NCI-H774 (cell line): ENCODE measurements at places on chromosomes 5 and 9.

DNA sequence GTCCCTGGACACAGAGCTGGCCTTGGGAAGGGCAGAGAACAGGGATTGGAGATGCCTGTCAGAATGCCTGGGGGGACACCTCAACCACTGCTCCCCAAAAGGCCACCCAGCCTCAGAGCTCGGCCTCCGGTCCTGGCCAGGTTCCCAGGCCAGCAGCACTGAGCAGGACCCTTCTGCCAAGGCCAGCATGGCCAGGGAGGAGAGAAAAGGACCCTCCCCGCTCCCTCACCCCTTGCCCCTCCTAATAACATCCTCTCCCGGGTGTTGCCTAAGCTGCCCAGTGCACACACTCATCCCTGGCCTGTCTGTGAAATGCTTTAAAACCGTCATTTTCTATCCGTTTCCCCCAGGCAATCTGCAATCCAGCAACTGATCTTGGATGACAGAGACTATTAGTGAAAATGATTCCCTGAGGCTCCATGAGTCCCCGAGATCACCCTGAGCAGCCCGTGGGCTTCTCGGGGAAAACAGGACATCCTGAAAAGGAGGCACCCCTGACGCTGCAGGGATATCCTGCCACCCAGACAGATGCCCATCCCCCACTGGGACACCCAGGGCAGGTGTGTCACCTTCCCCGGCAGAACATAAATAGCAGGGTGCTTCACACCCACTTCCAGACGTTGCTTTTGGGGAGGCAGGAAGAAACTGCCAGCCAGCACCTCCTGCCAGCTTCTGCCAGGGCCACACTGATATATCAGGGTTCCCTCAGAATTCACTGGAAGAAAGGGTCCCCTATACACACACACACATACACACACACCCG lies 75.3 kb downstream of the ADAMTS2 start:
- DNase-seq = no peak

GRCh38 chr9:98770717-98771116 lies 25.6 kb downstream of the ANKS6 start:
- no peak for DNase-seq

- no peak for DNase-seq
Observed at GRCh38 chr9:126819482-126819881, 14.6 kb downstream of the ZBTB43 start.

GRCh38 chr9:103942200-103942599 lies 151.9 kb upstream of the SMC2 start:
- no peak for DNase-seq

DNA sequence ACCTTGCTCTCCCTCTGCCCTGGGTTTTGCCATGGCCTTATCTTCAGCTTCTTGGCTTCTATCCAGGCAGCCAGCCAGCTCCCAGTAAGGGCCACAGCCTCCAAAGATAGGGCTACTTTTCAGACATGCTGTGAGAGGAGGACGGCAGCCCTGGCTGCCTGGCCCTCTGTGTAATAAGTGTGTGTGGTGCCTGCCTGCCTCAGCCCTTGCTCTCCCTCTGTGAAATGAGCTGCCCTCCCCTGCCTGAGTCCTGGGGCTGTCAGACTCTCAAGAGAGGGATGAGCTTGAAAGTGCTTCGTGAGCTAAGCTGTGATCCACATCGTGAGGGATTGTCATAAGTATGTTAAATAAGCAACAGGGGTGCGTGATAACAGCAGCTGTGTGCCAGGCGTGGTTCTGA lies 8.1 kb downstream of the NDST1 start:
- no peak for DNase-seq

DNA sequence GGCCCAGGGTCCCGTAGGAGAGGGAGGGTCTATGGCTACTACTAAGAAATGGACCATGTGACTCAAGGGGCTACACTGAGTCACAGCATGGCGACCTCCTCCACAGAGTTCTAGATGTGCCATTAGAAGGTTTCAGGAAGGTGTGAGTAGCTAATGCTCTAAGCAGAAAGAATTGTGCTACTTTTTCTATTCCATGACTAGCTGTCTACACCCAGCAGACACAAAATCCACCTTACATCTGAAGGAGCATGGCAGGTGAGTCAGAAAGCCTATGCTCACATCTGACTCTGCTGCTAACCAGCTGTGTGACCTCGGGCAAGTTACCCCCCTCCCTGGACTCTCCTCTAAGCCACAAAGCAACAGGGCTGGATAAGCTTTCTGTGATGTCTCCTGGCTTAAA lies 14.4 kb upstream of the MEIKIN start:
- no peak for DNase-seq

DNA sequence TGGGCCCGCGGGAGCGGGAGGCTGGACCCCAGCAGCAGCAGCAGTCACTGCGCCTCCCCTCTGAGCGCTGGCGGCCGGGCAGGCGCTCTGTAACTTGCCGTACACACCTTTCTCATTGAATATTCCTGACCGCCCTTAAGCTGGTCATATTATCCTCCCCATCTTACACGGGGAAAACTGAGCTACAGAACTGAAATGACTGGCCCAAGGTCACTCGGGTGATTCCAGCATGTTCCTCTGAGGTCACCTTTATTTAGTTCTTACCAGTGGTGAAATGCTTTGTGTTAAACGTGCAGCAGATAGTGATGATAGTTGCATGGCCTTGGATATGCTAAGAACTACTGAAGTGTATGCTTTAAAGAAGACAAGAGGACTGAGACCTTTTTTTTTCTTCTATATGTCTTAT lies 607 bp downstream of the UQCRQ start:
- DNase-seq = no peak

- peak; percentile 48 for DNase-seq
Observed at GRCh38 chr5:93580063-93580926, 724 bp downstream of the NR2F1-AS1 start.

DNA sequence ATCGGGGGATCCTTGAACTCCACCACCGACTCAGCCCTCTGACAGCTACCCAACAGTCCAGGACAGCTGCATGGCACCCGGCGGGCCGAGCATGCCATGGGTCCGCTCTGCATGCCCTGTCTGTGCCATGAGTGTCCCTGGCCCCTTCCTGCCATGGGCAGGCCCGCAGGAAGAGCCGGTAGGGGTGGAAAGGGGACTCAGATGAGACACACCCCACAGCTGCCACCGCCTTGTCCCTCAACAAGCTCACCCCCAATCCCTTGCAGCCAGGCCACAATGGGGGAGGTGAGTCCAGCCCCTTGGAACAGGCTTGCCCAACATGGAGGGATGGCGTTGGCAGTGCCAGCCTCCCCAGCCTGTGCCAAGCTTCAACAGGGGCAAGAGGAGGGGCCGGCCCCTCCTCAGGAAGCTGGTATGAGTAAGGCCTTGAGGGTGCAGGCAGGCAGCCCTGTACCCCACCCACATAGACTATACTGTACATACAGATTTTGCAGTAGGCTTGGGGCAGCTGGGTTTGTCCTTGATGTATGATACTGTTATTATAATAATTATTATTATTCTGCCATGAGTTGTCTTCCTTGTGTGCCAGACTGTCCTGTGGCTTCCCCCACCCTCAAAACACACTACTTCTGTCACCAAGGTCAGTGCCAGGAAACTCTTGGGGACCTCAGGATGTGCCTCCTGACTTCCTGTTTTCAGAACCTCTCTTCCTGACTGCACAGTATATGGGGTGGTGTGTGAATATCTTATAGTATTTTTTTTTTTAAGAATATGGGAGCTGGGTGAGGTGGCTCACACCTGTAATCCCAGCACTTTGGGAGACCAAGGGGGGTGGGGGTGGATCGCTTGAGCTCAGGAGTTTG lies 12.0 kb upstream of the SLC34A1 start:
- DNase-seq = no peak

DNA sequence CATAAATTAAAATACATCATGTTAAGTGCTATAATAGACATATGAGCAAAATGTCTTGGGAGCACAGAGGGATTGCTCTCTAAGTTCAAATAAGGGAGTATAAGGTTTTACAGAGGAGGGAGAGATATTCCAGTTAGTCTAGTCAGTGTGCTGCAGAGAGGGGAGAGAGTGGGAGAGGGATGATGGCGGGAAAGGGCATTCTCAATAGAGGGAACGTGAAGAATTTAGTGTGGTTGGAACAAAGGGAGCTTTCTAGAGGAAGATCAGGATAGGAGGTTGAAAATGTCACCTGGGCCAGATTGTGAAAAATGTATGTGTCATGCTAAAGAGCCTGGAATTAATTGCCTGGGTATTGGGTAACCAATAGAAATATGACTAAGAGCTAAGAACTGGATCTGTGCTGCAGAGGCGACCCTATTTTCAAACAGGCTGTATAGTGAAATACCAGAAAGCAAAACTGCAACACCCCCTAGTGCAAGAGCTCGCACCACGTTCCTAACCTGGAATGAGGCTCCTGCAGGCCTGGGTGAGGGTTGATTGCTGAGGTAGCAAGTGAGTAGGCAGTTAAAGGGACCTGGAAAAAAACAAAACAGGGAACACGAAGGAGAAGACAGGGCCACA lies 791.8 kb upstream of the C9orf72 start:
- no peak for DNase-seq

DNA sequence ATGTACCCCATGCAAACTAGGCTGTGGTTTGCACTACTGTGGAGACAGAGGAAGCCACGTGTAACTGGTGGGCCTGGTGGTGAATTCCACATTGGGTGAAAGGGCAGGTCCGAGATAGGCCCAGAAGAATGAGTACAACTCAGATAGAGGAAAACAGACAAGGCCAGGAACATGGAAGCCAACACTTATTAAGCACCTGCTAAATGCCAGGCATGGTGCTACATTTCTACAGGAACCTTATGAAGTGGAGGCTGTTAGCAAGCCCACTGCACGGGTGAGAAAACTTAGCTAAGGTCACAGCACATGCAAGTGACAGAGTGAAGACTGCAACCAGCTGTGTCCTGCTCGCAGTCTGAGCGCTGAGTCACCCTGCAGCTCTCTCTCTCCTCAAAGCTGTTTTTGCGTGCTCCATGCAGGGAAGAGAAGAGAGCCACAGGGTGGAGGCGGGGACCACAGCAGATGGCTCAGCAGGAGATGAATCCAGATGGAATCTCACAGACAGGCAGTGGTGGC lies 65.5 kb upstream of the SPTLC1 start:
- no peak for DNase-seq

DNA sequence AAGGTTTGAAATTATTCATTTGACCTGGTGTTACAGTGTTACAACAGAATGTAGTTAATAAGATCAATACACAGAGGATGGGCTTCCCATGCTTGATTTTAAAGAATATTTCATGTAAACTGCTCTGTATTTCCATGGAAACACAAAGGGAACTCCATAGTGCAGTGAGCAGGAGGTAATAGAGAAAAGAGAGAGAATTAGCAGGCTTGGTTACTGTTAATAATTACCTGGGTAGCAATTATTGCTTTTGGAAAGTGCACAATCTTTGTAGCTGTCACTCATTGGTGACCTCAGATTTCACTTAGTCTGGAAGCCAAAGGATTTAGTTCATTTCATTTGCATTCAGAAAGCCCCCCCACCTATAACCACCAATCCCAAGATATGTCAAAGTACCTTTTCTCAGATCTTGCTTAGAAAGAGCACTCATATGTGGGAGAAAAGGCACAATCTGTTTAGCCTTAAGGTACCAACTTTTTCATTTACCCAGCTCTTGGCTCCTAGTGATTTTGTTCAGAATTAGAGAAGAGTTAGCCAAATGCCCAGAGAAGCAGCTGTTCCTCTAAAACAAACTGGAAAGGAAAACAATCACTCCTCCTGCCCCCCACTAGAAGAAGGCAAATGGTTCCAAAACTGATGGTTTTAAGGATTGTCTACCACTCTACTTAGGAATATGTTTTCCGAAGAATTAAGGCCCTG lies 234.5 kb upstream of the SLC24A2 start:
- no peak for DNase-seq

- DNase-seq = no peak
Observed at GRCh38 chr5:24621792-24622191, 23.0 kb downstream of the CDH10 start.

GRCh38 chr5:123099514-123100151 lies 10.6 kb downstream of the PRDM6 start:
- DNase-seq = no peak

DNA sequence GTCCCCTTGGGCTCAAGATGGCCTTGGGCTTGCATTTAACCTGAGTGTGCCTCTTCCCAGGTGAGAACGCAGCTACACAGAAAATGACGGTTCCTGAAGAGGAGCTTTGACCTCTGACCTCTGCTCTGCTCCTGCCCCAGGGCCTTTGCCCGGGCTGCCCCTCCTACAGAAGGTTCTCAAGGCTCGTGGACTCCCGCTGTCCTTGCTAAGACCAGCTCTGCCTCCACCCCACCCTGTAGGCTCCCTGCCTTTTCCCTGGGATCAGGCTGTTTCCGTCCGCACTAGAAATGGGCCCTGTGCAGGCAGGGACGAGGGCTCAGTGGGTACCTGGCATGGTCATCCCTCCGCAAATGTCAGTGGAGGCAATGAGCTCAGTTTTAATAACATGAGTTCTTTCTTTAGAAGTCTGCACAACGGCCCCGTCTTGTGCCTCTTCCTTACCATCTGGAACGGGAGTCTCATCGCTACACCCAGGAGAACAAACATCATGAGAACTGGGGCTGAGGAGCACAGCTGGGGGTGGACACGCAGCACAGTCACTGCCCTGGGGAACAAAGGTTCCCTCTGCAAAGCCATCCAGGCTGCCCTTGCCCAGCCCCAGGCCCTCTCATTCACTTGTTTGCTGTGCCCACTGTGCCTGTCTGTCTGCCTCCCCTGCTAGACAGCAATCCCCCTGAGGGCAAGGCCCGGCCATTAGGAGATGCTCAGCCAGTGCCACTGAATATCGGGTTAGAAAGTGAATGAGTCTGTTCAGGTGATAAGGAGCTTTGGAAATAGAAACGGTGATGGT lies 26.7 kb upstream of the LPCAT1 start:
- DNase-seq = no peak

- peak; percentile 83 for DNase-seq
Observed at GRCh38 chr5:93677359-93677891, 64.0 kb downstream of the POU5F2 start.

- DNase-seq = no peak
Observed at GRCh38 chr5:61758711-61759110, 426.7 kb downstream of the ZSWIM6 start.

DNA sequence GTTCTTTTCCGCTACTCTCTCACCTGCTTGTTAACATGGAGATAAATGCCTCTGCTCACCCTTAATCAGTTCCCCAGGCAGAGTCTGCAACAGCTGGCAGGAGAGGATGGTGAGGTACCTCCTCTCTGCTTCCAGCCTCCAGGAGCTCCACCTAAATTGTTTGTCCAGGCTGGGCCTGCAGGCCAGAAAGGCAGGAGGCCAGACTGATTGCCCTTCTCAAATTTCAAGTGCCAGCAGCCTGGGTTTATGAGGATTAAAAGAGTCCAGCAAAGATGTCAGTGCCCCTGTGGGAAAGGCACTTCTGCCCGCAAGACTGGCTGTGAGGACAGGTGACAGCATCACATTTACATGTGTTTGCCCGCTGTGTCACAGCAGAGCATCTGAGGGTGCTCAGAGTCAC lies 19.8 kb downstream of the CORO2A start:
- DNase-seq = peak; percentile 84
